ENCODE measurements at places on chromosomes 7 and 10.

- no peak for DNase-seq
Measured at GRCh38 chr10:103657061-103657591, 163.6 kb downstream of the NEURL1 start.

- no peak for DNase-seq
Measured at GRCh38 chr7:90760892-90761291, 164.8 kb downstream of the CDK14 start.

DNA sequence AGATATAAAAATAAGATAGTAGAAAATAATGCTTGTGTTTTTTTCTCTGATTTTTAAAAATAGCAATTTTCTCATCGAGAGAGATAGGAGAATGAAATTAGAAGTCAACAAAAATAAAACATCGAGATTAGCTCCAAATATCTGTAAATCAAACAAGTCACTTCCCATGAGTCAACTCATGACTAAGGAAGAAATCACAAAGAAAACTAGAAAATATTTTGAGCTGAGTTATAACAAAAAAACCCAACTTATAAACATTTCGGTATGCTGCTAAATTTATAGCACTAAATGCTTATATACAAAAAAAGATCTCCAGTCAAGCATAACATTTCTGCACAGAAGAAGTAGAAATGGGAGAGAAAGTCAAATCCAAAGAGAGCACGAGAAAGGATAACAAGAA, 140.1 kb downstream of the ITGA8 start:
- no peak for DNase-seq

DNA sequence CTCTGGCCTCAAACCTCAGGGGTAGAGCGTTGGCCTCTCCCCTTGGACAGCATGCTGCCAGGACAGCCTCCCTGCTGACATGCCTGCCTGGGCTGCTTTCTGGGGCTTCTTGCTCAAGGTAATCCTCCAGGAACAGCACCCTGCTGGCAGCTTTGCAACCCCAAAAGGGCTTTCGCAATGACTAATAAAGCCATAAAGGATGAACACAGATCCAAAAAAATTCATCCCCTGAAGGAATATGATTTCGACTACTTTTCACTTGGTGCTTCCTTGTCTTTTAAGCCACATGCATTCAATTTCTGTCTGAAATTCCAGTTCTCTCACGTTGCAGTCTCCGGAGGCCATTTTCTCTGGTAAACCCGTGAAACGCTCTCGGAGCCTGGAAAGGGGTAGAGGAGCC, 15.1 kb upstream of the SH3PXD2A start:
- DNase-seq, result no peak

DNA sequence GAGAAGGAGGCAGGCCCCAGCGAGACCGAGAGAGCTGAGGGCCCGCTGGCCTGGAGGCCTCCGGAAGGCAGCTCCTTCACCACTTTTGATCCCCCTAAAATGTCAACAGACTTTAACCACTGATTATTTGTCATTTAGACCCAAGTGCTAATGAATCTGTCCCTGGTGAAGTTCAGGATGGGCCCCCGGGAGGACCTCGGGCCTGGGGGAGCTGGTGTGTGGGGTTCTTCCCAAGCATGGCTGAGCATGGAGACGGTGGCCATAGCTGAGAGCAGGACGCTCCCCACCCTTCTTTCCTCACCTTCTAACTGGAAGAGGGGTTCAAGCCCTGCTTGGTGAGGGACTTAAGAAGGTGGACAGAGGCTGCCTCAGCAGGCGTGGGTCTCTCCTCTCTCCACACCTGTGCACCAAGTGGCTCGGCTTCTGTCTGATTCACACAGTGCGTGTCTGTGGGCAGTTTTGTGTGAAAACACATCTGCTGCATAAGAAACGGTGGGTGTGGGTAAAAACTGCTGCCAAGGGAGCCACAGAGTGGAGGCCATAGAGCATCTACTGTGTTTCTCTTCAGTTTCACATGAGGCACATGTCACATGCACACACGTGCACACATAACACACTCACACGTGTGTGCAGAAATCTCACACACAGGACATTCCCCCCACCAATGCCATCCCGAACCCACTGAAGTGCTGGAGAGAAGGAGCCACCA, 53.5 kb upstream of the VIPR2 start:
- DNase-seq, result no peak

DNA sequence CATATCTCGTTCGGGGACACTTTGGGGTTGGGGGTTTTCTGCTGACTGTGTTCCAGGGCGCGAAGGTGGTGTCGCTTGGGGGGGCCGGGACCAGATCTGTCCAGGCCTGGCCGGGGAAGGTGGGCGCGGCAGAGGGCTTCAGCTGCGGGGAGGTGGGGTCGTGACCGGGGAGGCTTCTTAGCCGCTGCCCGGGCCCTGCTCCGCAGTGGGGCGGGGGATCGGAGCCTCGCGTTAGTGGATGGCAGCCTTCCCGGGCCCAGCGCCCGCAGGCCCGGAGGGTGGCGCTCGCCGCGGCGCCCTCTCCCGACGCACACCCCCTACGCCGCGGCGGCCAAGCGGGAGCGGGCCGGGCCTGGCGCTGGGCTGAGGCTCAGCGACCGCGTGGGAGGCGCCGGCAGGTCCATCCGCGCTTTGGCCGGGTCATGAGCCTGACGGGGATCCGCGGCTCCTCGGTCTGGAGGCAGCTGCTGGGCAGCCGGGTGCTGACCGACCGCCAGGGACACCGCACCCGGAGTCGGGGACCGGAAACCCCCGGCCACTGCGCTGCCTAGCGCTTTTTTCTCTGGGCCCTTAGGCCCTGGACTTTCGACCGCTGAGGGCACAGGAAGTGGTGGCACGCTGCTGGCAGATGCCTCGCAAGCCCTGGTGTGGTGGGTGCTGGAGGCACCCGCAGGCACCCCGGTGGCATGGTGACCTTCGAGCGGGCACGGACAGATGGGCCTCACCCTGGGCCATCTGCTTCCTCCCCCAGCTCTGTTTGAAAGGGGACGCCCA, 1.2 kb downstream of the AGAP3 start:
- peak; percentile 74 for DNase-seq

GRCh38 chr7:34320926-34321661, 336.9 kb upstream of the NPSR1 start:
- peak; percentile 78 for DNase-seq
